ENCODE measurements at places on chromosomes 7 and 10.
A peak's percentile ranks its signal among the peaks of the same experiment; 100 is the strongest.

DNA sequence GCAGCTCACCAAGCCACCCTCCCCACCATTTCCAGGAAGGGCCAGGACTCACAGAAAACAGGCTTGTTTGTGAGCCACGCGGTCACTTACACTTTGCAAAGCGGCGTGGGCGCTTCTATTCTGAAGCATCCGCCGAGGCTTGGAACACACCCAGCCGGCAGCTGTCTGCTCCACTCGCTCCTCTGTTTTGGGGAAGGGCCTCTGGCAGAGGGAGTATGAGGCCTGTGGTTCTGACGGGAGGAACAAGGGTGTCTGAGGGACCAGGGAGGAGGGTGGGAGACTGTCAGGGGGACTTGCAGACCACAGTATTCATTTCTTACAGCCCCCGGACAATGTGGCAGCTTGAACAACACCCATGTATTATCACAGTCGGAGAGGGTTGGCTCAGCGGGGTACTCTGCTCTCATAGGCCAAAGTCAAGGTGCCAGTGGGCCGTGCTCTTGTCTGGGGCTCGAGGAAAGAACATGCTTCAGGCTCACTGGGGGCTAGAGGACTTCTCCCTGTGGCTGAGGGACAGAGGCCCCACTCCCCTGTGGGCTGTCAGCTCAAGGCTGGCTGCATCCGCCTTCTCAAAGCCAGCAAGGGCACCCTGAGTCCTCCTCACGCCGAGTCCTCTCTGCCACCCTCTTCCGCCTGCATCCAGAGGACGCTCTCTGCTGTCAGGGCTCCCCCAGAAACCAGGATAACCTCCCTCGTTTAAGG lies 60.4 kb upstream of the FAM20C start:
- DNase-seq = no peak

DNA sequence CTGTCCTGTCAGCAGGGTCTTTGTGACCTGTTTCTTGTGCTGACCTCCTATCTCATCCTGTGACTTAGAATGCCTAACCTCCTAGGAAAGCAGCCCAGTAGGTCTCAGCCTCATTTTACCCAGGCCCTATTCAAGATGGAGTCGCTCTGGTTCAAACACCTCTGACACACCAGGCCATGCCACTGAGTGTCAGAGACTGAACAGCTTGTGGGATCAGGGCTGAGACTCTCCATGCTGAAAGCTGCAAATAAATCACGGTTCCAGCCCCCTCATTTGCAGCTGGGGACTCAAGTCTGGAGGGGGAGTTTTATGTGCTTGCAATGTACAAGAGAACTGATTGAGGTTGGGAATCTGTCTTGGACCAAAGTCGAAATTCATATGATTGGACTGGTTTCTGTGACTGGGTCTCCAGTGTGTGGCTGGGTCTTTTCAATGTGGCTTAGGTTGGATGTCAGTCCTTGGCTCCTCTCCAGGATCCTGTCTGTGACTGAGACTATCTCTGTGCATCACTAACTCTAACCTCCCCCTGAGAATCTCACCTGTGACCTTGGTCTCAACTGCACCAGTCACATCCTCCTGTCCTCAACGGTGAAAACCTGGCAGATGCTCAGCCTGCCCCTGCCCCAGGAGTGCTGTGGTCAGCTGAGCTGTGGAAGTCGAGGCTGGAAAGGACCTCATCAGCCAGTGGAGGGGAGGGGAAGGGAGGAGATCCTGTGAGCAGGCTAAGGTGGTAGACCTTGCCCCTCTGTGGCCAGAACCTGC lies 11.7 kb downstream of the PRF1 start:
- DNase-seq = no peak

DNA sequence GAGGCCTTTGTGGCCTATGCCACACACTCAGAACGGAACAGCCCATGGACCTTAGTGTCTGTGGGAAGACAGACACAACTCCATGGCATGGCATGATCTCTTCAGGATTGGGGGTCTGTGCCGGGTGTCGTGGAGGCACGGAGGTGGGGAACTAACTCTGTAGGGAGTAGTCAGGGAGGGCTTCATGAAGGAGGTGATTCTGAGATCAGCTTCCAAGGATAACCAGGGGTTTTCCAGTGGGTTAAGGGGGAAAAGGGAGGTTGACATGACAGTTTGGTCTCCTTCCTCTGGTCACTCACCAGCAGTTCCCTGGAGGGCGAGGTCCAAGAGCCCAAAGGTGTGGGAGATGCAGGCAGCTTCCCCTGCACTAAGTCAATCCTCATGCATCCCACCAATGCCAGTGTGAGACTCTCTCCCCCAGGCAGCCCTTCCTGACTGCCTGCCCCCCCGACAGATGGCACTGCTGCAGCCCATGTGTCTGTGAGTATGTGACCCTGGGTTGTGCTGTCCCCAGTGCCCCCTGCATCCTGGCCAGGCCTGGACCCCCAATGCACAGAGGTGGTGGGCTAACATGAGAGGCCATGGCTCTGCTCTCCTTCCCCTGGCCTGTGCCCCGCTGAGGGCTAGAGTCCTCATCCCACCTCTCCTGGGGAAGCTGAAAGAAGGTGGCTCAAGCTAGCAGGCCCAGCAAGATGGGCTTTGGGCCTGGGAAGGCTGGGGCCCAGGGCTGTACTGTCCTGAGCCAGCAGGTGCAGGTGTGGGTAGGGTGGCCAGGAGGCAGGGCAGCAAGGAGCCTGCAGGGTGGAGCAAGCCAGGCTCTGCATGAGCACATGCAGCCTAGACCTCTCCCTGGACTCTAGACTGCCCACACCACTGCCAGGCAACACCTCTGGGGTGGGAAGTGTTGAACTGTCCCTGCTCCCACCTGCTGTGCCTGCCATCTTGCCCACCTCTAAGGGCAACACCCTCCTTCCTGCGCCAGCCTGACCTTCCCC lies 39.7 kb downstream of the RASGEF1A start:
- no peak for DNase-seq

DNA sequence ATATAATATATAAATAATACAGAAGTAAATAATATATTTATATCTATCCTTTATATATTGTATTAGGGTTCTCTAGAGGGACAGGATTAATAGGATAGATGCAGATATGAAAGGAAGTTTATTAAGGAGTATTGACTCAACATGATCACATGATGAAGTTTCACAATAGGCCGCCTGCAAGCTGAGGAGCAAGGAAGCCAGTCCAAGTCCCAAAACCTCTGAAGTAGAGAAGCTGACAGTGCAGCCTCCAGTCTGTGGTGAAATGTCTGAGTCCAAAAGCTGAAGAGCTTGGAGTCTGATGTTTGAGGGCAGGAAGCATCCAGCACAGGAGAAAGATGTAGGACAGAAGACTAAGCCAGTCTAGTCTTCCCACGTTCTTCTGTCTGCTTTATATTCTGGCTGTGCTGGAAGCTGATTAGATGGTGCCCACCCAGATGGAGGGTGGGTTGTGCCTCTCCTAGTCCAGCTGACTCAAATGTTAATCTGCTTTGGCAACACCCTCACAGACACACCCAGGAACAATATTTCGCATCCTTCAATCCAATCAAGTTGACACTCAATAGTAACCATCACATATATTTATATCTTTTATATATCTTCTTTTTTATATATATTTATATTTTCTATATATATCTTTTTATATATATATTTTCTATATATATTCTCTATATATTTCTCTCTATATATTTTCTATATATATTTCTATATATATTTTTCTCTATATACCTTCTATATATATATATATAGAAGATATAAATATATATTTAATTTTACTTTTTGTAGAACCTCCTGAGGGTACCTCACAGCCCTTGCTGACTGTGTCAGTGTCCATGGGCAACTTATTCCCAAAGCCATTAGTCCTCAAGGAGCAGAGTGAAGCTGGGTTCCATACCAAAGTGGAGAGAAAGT lies 24.6 kb upstream of the AKR1B10 start:
- peak; percentile 23 for DNase-seq

GRCh38 chr7:114856625-114857024 lies 65.3 kb upstream of the MDFIC start:
- no peak for DNase-seq

- DNase-seq = no peak
These were observed 73.2 kb downstream of the SFMBT2 start for GRCh38 chr10:7337431-7338171.

DNA sequence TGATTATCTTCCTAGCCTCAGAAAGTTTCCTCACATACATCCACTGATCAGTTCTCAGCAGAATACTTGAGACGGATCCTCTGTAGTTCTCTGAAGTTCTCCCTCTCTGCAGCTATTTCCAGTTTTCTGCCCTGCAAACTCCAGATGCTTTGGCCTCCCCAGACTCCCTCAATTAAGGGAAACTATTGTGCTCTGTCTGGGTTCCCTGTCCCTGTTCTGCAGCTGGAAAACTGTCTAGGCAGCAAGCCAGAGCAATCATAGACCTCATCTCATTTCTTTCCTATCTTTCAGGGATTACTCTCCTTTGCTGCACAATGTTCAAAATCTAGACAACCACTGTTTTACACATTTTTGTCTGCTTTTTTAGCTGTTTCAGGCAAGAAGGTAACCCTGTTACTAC lies 9.2 kb downstream of the MICU1 start:
- no peak for DNase-seq

- DNase-seq = no peak
These were observed 12.8 kb downstream of the PRXL2A start for GRCh38 chr10:80421050-80421706.

DNA sequence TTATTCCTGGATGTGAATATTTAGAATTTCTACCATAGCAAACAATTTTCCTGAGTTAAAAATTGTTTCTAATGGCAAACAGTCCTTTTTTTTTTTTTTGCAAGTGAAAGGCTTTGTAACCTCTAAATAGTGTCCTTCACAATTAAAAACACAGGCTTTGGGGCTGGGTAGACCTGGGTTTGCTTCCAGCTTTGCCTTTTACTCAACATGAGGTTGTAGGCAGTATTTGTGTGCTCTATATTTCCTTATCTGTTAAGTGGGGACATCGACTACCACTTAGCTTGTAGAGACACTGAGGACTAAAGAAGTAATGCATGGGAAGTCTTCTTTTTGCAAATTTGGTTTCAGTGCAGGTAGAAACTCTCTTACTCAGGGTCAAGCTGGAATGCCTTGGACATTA lies 169.4 kb upstream of the GRB10 start:
- no peak for DNase-seq

DNA sequence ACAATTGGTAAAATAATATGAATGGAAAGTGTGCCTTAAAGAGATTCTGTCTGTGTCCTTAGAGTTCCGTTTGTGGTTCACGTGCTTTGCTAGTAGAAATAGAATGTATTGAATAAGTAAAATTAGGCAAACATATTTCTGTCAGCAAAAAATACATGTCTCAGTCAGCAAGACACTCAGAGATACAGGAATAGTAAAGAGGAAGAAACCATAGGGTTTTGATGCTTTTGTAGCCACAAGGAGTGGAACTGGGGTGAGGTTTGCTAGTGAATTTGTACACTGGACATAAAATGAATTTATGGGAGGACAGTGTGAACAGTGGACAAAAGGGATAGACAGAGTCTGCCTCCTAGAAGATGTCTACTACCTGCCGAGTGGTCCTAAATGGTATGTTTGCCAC lies 289.2 kb upstream of the NRP1 start:
- no peak for DNase-seq

DNA sequence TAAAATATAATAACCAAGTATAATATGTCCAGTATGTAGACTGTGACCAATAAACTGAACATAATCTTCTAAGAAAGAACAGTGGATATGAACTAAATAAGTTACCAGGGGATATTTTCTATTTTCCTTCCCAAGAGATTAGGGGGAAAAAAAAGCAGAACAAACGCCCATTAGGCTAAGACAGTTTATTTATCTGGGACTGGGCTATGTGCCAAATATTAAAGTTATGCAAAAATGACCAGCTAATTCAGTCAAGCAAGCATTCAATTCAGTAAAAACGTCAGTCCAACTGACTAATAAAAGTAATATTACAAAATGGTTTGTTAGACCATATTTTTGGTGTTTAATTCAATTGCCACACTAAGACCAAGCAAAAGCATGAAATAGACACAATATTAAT lies 122.2 kb downstream of the TSPAN12 start:
- no peak for DNase-seq

- DNase-seq = no peak
These were observed 282.6 kb upstream of the LRRN3 start for GRCh38 chr7:110808361-110808760.

GRCh38 chr10:79068562-79069324 lies at the start of gene ZMIZ1:
Gene ZMIZ1 (plus strand): TSS chr10:79068966. CDS start chr10:79201633, 132,667 bp downstream.
- peak; percentile 92 for DNase-seq

DNA sequence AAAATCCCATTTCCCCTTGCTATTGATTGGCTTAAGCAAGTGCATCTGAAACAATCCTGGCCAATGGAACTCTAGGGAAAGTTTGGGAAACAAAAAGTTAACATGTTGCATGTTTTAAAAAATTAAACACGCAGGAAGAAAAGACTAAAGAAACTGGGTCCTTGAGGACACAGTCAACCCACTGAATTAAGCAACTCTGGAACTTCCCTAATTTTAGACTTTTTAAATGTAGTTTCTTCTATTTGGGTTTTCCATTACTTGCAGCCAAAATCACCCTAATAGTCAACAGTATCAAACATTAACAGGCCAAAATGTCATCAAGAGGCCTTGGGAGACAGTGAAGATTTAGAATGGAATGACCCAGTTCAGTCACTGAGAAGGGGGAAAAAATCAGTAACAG lies 40.6 kb downstream of the OSBPL3 start:
- DNase-seq = no peak

DNA sequence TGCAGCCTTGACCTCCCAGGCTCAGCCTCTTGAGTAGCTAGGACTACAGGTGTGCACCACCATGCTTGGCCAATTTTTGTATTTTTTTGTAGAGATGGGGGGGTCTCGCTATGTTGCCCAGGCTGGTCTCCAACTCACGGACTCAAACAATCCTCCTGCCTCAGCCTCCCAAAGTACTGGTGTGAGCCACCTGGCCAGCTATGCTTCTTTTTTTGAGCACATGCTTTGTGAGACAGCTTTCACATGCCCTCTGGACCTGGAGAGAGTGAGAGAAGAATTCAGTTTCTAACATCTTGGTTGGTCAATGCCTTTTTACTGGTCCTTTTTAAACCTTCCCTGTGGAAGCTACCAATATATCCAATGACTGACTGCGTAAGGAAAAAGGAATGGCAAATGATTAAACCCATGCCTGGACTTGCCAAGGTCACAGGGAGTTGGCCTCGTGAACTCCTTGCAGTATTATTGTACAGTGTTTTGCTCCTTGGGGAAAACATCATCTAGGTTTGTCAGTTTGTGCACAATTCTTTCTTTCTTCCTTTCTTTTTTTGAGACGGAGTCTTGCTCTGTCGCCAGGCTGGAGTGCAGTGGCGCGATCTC lies 6.2 kb upstream of the FOXK1 start:
- no peak for DNase-seq

Data from Calu3 (cell line).